ENCODE measurements at places on chromosomes 7 and 10.

GRCh38 chr7:21198921-21199320, 229.0 kb upstream of the SP4 start:
- DNase-seq = no peak

GRCh38 chr10:130000918-130001317, 36.8 kb upstream of the EBF3 start:
- DNase-seq = no peak

- DNase-seq = no peak
Observed at GRCh38 chr7:159323359-159323758, 178.7 kb upstream of the VIPR2 start.

DNA sequence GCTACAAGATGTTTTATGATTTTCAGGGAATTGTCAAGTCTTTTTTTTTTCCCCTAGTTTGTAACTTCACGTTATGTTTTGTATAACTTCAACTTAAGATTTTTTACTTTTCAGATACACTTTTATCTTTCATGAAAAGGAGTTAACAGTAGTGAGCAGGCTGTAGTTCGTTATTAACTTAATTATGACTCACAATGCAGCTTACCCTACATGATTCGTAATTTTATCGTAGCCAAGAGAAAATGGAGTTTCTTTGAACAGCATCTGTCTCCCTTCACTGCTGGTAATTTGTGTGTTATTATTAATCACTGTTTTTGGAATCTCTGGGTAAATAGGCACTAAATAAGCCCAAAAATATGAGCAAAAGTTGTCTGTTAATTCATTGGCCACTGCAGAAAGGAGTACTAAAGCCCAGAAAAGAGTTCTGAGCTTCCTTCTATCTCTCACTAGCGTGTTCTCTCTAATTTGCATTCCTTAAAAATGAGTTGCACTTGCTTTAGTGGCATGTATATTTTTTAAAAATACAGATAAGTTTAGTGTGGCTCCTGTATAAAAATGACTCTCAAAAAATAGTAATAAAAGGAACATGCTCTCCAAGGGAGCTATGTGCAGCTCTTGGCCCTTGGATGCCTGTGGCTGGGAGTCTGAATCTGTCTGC, 36.1 kb downstream of the RALA start:
- no peak for DNase-seq

DNA sequence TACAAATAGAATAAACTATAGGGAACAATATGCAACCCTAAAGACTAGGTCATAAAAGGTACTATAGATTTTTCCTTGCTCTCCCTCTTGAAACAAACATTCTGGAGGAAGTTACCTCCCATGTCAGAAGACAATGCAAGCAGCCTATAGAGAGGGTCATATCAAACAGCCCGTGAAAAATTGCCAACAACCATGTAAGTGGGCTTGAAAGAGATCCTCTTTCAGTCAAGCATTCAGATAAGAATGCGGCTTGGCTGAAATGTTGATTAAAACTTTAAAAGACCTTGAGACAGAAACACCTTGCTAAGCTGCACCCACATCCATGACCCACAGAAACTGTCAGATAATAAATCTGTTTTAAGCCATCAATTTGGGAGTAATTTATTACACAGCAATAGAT, 526.6 kb upstream of the GHITM start:
- no peak for DNase-seq

DNA sequence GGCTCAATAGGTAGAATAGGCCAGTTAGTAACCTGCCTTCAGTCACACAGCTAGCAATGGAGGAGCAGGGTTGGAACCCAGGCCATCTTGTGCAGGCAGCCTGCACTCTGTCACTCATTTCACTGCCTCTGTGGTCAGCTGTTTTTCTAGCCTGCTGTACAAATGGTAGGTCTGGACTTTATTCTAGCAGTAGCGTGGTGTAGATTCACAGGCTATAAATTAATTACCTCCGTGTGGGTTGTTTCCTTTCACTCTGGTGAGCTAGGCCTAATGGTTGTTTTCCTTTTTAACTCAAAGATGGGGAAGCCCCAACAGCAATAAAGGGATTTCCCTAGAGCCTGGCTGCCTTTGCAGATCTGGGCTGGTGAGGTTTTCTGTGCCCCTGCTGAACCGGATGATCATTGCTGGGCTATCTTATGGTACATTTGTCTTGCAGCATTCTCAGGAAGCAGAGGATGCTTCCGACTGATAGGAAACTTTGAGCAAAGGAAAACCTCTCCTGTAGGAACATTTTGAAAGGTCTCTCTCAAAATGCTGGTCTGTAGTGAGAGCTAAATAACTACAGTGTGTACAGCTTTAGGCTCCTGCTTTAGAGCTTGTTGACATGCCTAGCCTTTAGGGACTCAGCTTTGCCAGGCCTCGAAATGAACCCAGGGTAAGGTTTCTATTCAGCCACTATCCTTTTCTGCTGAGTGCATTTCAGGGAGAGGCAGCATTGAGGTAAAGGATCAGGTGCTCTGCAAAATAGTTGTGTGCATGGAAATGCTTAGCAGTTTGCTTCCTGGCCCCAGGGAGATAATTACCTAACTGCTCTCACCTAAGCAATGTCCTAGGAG, 157.4 kb downstream of the ST7 start:
- DNase-seq = no peak

GRCh38 chr7:116730097-116731022, 58.4 kb downstream of the MET start:
- no peak for DNase-seq

GRCh38 chr10:128167926-128168520, 41.8 kb upstream of the MKI67 start:
- DNase-seq = no peak

DNA sequence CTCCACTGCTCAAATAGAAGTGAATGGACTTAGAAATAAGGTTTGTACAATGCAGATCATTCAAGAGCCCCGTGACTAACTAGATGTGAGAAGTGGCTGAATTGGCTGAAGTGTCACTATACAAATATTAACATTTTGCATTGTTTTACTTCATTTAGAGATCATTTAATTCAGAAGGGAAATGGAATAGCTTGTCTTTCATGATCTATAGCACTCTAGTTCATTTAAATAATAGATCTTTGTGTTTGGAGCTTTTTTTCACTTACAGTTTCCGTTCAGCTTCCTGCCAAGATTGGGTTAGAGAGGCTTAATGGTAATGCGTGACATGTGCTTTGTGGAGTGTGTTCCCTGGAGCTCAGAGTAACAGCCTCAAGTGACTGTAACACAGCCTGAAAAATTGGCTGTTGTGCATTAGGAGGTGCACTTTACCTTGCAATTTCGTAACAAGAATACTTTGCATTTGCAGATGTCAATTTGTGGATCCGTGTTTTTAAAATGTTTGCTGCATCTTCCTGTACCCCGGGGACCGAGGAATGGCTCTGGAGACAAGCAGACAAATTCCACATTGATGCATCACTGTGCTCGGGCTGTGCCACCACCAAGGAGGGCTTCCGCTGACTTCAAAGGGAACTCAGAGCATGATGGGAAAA, 170.3 kb downstream of the NRP1 start:
- no peak for DNase-seq
